ENCODE measurements at places on chromosomes 7 and 10.

DNA sequence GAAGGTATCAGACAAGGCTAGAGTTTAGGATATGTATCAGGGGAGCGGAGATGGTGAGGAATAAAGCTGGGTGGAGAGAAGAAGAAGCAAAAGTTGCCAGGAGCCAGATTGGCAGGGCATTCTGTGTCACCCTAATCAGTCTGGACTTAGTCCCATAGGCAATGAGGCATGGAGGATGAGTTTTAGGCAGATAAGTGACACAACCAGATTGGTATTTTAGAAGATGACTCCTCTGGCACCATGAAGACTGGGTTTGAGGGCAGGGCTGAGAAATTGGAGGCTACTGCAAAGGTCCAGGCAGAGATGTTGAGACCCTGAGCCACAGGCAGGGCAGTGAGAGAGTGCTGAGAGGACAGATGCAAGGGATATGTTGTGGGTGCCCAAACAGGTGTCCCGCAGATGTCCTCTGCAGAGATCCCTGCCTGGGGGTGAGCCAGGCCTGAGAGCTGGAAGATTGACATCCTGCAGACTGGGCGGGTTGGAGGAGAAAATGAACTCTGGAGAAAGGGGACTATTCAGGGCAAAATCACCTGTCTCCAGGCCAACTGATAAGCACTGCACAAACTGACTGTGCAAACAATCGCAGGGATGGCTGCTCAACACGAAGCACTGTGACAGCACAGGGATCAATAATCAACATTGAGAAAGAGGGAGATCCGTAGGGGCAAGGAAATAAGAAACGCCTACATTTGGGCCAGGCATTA lies 11.9 kb upstream of the HABP2 start:
- no peak for DNase-seq

DNA sequence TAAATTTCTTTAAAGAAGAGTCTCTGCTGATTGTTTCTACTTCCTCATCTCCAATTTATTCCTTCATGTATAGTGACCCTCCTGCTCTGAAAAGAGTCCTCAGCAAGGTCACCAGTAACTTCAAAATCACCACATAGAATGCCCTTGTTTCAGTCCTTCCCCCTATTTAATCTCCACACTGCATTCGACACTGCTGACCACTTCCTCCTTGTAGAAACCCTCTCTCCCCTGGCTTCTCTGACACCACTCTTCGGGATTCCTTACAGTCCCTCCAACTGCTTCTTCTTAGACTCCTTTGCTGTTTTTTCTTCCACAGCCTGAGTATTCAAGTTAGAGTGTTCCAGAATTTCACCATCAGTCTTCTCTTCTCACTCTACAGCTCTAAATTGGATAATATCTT lies 89.5 kb downstream of the VPS41 start:
- DNase-seq = no peak

DNA sequence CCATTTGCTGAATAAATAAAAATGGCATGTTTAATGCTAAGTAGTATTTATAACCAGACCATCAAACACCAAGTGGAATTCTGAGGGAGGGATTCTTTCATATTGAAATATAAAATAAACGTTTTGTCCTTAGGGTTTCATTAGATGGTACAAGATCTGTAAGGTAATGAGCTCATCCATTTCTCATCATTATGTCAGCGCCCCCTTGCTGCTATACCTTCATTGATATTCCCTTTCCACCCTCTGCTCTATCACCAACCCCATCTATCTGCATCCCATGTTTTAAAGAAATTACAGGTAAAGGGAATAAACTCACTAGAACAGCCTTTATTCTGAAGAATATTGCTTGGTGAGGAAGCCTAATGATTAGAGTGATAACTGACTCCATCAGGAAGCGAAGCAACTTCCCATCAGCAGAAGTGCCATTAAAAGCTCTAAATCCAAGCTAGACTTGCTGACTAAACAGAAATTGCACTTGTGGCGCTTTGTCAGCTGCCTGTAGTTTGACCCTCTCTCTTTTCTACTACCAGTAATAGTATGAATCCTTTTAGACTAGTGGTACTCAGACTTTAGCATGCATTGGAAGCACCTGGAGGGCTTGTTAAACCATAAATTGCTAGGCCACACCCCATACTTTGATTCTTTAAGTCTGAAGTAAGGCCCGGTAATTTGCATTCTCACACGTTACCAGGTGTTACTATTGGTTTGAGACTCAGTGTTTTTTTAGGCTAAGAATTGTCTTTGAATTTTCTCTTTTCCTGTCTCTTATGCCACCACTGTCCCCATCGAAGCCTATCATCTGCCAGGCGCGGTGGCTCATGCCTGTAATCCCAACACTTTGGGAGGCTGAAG lies 27.5 kb downstream of the ADD3 start:
- DNase-seq = no peak

GRCh38 chr7:69359003-69359700 lies 239.1 kb upstream of the AUTS2 start:
- no peak for DNase-seq

DNA sequence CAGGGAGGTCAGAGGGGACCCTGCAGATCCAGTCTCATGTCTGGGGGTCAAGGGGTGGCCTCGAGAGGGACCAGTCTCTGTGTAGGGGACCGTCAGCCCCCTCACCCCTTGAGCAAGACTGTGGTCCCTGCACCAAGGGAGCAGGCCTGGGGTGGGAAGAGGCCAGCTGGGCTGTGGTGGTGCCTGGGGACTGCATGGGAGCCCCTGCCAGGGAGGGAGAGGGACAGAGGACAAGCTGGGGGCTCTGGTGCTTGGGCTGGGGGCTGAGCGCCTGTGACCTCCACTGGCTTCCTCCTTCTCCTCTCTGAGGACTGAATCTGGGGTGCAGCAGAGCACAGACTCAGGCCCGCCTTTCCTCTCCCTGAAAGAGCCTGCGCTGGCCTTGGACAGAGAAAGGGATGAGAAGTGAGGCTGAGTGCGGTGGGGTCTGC lies 771 bp upstream of the PILRB start:
- DNase-seq = no peak

GRCh38 chr10:121455377-121455776 lies 142.9 kb downstream of the FGFR2 start:
- no peak for DNase-seq

DNA sequence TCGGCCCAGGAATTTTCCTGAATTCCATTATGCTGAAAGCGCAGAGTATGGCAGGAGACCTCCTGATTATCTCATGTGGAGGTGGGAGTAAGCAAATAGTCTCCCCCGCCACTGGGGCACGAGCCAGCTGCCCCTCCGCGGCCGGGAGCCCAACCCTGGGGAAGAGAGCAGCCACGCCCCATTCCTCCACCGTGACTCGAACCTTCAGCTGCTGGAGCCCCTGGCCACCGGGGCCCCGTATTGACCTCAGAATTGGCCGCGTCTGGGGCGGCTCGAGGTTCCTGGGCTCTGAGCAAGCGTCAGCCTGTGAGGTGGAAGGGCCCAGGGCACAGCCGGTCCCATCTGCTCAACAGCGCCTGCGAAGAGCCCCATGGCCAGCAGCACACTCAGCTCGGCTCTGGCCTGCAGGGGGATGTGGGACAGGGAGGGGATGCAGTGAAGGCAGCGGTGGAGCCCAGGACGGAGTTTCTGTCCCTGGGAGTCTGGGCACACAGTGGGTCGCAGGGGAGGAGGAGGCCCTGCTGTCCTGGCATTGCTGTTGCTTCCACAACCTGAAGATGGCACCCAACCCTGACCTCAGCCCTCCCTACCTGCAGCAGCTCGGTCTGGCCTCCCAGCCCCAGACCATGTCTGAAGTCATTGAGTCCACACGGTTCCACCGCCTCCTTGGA lies 97.8 kb downstream of the CHST15 start:
- peak; percentile 67 for DNase-seq

- DNase-seq = peak; percentile 48
Observed at GRCh38 chr10:49164559-49165188, 23.5 kb downstream of the TMEM273 start.

DNA sequence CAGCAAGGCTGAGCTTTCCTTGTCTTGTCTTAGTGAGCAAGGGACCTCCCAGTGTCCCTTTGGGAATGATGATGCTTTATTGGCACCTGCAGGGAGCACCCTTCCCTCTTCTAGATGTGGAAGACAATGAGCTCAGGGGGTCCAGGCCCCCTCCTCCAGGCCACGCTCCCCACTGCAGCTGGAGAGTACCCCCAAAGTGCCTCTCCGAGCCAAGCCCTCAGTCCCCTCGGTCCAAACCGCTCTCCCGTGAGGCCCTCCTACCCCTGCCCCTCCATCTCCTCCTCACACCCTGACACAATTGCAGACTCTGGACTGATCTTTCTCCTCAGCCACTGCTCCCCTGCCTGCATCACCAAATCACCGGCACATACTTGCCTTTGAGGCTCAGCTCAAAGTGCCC lies 16.7 kb downstream of the RBP3 start:
- DNase-seq = no peak

- no peak for DNase-seq
Observed at GRCh38 chr7:84251277-84251781, 56.7 kb upstream of the SEMA3A start.

DNA sequence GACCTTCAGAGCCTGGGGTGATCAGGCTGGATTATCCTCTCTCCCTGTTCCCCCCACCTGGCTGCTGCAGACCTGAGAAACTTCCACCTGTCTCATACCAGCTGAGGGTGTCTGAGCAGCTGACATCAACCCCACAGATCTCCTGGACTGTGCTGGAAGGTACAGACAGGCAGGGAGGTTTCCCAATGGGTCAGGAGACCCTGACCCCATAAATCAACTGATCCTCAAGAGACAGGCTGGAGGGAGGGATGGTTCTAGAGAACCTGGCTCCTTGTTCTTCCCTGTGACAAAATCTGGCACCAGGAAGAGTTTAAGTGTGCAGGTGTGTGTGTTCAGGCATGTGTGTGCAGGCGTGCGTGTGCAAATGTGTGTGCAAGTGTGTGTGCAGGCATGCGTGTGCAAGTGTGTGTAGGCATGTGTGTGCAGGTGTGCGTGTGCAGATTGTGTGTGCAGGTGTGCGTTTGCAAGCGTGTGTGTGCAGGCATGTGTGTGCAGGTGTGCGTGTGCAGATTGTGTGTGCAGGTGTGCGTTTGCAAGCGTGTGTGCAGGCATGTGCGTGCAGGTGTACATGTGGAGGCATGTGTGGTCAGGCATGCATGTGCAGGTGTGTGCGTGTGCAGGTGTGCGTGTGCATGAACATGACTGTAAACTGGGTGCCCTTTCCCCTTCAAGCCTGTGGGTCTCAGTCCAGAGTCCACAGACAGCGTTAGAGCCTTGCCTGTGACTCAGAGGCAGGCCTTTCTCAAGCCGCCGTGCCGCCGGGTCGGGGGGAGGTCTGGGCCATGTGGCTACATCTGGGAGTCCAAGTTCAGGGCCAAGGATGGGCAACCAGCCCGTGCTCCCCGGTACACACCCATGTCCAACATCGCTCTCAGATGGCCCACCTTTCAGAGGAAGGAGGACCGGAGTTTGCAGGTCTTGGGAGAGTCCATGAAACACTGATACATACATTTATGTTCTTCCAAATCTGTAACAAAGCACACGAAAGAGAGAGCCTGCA lies 50.1 kb upstream of the ELN start:
- no peak for DNase-seq

- DNase-seq = peak; percentile 33
Observed at GRCh38 chr10:97278491-97278989, 13.9 kb downstream of the ARHGAP19 start.

DNA sequence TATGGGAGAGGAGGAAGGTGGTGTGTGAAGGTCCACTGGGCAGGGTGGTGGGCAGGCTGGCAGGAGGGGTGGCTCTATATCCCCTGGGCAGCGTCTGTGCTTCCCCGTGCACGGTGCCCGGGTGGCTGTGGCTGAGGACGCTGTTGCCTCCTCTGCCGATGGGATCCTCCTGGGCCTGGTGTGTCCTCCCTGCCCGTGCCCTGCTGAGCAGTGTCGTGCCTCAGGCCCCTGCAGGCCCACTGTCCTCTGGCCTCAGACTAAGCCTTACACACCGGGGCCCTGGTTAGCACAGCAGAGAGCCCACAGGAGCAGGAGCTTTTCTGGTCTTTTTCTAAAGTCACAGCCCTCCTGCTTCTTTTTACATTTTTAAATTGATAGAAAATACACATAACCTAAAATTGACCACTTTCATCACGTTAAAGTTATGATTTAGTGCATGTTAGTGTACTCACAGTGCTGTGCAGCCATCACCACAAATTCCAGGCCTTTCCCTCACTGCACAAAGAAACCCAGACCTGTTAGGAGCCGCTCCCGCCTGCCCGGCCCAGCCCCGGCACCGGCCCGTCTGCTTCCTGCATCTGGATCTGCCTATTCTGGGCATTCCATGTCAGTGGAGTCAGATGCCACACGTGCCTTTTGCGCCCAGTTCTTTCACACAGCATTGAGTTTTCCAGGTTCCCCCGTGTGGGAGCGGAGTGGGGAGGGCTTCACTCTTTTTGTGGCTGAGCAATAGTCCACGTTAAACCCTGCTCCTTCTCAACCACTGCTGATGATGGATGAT lies 19.4 kb downstream of the PFKFB3 start:
- no peak for DNase-seq

DNA sequence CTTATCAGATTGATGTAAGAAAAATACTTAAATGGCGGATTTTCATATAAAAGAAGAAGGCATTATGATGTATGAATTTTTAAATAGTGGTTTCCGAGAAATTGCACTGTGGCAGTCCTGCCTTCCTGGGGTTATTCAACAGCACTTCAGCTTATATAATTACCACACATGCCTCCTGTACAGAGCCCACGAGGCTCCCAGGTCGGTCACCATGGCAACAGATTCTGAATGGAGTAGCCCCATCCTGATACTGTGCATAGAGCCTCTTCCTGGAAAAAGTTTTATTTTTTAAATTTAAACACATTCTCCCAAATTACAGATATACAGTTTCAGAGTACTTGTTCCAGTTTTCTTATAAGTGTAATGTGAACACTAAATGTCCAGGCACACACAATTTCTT lies 15.9 kb upstream of the ASB4 start:
- DNase-seq = no peak

DNA sequence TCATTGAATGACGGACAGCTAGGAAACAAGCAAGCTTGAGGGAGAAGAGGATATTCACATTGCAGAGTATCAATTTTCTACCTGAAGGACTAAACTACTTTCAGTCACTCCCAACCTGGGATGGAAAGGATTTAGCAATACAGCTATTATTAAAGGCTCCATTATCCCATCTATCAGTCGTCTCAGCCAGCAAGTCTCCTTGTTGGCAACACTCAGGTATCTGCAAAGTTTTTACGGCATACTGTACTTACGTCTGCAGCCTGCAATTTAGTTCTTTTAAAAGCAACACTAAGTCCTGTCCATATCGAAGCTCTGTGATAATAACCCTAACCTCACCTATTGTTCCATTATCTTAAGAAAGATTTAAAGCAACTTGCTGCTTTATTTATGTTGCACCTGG lies 689.4 kb downstream of the PARD3 start:
- DNase-seq = no peak

GRCh38 chr10:35019041-35020024 lies 70.8 kb downstream of the CUL2 start:
- DNase-seq = no peak

- DNase-seq = no peak
Observed at GRCh38 chr7:135257-135653, 57.1 kb upstream of the FAM20C start.

GRCh38 chr7:55043691-55044370 lies 25.0 kb downstream of the EGFR start:
- DNase-seq = no peak

GRCh38 chr7:140463111-140463510 lies 16.2 kb downstream of the MKRN1 start:
- no peak for DNase-seq

Measured in HCT116 (cell line).